Astrocyte of the spinal cord (primary cell): ENCODE measurements at places on chromosomes 7 and 10.

GRCh38 chr7:1591876-1592275, 22.0 kb upstream of the PSMG3 start:
- DNase-seq = no peak

GRCh38 chr7:51029701-51030191, 247.1 kb upstream of the GRB10 start:
- peak; percentile 87 for DNase-seq

DNA sequence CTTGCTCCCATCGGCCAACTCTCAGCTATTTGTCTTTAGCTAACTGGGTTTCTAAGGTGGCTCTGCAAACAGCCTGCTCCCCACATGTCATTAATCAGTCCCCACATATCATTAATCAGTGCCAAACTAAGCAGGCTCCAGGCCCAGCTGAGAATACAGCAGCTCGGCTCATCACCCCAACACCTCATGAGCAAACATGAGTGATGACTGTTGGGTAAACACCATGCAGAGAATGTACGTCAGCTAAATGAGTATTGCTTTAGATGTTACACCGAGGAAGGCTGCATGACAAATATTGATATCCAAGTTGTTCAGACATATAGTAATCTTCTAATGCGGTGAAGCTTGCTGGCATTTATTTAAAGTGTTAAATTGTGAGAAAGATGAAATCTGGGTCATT, 187.5 kb upstream of the AOAH start:
- DNase-seq = no peak

GRCh38 chr7:158442260-158442659, 145.4 kb downstream of the PTPRN2 start:
- no peak for DNase-seq

DNA sequence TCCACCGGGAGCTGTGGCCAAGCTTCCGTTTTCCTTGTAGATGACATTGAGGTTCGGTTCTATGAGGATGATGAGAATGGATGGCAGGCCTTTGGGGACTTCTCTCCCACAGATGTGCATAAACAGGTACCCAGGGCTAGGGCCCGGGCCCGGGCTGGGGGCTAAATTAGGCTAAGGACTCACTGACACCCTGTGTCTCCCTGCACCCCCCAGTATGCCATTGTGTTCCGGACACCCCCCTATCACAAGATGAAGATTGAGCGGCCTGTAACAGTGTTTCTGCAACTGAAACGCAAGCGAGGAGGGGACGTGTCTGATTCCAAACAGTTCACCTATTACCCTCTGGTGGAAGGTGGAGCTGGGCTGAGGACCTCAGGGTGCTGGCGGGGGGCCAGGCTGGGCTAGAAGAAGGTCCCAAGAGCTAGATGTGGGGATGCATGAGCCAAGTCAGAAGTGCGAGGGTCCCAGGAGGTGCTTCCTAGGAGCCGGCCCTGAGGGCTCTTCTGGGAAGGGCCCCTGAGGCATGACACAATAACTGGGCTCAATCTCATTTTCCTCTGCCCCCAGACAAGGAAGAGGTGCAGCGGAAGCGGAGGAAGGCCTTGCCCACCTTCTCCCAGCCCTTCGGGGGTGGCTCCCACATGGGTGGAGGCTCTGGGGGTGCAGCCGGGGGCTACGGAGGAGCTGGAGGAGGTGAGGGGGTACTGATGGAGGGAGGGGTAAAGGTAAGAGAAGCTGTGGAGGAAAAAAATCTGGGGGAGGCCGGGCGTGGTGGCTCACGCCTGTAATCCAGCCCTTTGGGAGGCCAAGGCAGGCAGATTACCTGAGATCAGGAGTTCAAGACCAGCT, 2.9 kb downstream of the NFKB2 start:
- no peak for DNase-seq

DNA sequence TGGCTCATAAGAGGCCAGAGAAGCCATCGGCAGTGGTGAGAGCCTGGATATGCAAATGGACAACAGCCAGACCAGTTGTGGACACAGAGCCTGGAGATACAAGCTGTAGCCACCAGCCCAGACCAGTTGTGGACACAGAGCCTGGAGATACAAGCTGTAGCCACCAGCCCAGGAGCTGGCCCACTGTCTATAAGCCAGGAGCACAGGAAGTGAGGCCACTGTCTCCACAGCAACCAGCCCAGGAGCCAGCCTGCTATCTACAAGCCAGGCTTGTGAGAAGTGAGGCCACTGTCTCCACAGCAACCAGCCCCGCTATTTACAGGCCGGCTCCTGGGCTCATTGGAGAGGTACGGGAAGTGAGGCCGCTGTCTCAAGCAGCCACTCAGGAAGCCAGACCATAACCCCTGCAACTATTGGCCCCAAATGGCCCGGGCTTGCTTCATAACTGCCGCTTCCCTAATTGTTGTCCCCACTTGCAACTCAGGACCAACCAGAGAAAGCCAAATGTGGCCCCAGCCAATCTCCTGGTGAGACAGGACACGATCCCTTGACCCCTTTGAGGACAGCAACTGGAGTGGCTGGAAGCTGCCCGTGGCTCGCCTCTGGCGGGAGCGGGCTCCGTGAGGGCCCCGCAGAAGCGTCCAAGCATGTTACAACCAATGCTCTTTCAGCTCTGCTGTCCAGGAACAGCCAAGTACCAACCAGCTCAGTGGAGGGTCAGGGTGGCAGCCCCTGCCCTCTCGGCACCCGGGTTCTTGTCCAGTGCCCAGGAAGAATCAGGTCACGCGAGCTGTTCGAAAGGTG, 44.1 kb upstream of the CNPY1 start:
- DNase-seq = peak; percentile 6

DNA sequence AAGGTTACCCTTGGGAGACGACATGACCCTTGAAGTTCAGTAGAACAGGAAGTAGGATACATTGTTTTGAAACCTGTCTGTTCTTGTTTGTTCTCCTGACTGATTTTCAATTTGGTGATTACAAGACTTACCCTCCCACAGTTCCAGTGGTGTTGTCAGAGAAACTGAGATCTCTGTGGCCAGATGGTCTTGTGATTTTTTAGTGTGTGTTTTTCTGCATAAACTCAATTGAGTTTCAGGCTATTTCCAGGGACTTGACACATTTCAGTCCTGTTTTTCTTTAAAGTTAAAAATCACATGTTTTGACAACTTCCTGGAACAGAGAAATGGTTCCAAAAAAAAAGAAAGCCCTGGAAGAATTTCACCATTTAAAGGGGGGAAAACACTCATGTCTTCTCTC, 22.3 kb downstream of the PIK3CG start:
- DNase-seq = no peak

DNA sequence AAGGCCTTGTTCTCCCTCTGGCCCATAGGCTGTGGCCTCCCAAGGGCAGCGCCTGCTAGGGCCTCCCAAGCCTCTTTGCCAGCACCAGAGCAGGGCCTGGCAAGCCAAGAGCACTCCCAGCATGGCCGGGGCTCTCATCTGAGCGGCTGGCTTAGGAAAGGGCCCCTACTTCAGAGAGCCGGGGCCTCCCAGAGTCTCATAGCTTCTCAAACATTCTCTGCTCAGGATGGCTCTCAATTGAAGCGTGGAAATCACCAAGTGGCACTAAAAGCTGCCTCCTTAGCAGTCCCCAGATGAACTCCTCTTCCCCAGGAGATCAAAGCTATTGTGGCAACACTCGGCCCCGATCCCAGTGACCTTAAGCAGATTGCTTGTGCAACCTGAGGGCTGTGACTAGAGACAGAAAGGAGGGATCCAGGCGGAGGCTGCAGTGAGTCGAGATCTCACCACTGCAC, 69.4 kb downstream of the FAM53B start:
- no peak for DNase-seq

DNA sequence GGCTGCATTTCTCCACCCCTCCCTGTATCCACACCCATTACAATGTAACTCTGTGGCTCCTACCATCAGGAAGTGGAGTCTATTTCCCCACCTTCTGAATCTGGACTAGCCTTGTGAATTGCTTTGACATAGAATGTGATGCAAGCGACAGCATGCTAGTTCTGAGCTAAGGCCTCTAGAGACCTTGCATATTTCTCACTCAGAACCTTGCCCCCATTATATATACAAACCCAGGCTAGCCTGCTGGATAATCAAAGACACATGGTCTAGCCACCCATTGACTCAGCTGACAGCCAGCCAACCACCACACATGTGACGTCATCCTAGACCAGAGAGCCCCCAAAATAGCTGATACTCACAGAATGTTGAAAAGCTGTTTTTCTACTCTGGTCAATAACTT, 77.9 kb downstream of the CCDC71L start:
- peak; percentile 24 for DNase-seq

GRCh38 chr7:18140943-18141342, 113.3 kb upstream of the PRPS1L1 start:
- no peak for DNase-seq

DNA sequence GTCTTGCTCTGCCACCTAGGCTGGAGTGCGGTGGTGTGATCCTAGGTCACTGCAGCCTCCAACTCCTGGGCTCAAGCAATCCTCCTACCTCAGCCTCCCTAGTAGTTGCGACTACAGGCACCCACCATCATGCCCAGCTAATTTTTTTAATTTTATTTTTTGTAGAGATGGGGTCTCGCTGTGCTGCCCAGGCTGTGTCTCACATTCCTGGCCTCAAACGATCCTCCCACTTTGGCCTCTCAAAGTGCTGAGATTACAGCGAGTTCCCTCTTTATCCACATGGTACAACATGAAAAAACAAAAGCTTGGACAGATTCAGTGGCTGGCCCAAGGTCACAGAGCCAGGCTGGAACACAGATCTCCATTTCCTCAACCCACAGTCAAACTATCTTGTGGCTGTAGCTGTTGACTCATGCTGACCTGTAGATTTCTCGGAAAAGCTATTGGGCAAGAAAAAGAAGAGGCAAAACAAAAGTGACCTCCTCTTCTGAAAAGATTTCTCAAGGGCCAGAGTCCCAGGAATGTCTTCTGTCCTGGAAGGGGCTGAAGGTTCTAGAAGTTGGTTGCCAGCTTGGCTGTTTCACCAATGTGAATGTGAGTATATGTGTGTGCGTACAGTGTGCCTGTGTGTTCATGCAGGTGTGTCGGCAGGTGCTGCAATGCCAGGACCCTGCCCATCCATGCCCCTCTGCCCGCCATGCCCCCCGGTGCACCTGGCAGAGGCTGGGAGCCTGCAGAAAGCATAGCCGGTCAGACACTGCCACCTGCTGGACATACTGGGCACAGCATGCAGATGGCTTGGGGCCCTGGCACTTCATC, 28.4 kb downstream of the TMEM130 start:
- DNase-seq = peak; percentile 77

DNA sequence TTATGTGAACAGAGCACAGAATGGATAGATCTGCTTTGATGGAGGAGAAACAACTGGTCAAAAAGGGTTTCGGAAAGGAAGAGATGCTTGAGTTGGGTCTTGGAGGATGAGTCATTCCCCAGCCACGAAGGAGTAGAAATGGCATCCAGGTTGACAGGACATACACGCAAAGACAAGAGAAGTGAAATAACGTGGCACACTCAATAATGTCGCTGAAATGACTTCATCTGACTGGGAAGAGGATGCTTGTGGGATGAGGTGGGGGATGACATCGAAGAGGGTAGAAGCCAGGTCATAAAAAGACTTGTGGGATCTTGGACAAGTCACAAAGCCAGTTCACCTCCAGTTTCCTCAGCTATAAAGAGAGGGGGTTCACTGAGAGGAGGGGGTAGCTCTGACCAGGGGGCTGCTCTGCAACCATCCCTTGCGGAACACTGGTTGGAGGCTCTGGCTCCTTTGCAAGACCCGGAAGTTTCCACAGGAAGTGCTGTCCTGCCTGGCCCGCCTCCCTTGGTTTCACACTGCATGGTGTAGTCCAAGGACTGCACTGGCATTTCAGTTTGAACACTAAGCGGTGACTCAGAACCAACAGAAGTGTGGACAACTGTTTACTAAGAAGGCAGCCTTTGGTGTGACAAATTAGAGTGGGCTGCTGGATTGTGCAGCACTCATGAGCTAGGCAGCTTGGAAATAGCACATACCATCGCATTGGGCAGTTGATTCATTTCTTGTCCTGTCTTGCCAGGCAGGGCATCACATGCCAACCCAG, 189.9 kb upstream of the ADO start:
- DNase-seq = peak; percentile 29

DNA sequence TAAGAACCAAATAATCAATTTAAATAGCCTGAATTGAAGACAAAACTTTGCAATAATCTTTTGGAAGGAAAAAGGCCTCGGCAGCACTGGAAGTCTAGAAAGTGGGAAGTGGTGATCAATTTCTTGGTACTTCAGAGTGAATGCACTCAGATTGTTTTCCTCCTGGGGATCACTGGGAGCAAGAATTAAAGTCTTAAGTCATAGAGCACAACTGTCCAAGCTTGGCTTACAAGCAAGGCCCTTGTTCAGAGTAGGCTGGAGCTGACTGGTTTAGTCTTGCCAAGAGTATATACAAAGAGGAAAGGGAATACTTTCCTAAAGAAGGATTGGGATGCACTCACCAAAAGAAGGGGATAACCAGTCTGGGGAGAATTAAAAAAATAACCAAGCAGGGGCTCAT, 637.1 kb downstream of the CCSER2 start:
- no peak for DNase-seq

- DNase-seq = no peak
Measured at GRCh38 chr10:132400041-132400546, 3.1 kb downstream of the PWWP2B start.

- no peak for DNase-seq
Measured at GRCh38 chr7:108200326-108200725, 70.2 kb upstream of the LAMB4 start.

- DNase-seq = no peak
Measured at GRCh38 chr7:47258798-47259197, 323.1 kb downstream of the TNS3 start.

- DNase-seq = no peak
Measured at GRCh38 chr7:39609935-39610263, 13.5 kb upstream of the RALA start.

DNA sequence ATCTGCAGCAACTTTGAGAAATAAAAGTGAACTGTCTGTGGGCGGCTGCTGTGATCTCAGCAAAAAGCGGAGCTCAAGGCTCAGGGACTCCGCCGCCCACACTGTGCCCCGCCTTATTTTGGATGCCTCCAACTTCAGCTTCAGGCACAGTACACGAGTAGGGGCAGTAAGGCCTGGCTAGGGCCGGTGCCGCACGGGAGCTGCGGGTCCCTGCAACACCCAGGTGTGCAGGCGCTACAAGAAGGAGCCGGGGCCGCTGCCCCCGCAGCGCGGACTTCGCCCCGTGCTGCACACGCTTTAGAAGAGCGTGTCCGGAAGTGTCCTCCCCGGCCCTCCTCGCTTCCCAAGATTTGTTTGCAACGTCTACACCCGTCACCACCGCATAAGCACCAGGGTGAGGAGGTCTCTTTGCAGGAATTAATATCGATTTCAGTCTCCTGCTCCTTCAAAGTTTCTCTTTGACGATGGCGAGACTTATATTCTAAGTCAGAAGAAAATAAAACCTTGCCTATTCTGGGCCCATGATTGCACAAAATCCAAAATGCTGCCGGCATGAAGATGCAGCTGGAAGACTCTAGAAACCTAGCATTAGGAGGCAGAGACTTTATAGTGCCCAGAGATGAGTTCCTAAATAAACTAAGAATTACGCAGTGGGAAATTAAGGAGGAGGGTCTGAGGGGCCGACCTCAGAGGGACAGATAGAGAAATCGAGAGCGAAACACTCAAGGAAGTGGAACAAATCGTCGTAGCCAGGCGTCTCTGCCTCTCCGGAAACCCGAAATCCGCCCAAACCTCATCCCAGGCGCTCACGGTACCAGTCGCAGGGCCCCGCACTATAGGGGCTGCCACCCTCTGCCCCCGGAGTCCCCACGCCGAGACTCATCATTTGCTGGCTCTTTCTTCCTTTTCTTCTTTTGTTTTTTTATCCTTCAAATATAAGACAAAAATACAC, 6.4 kb downstream of the VAX1 start:
- no peak for DNase-seq
